ENCODE measurements at places on chromosomes 1 and 21.

GRCh38 chr1:78840453-78841271, 165.9 kb downstream of the ADGRL4 start:
- peak; percentile 48 for DNase-seq

GRCh38 chr1:211236633-211237320, 22.4 kb upstream of the RCOR3 start:
- no peak for DNase-seq

- DNase-seq = no peak
These were observed 53.0 kb downstream of the OLFML2B start for GRCh38 chr1:161970633-161971032.

- DNase-seq = no peak
These were observed 9.9 kb upstream of the C1orf141 start for GRCh38 chr1:67144696-67145095.

DNA sequence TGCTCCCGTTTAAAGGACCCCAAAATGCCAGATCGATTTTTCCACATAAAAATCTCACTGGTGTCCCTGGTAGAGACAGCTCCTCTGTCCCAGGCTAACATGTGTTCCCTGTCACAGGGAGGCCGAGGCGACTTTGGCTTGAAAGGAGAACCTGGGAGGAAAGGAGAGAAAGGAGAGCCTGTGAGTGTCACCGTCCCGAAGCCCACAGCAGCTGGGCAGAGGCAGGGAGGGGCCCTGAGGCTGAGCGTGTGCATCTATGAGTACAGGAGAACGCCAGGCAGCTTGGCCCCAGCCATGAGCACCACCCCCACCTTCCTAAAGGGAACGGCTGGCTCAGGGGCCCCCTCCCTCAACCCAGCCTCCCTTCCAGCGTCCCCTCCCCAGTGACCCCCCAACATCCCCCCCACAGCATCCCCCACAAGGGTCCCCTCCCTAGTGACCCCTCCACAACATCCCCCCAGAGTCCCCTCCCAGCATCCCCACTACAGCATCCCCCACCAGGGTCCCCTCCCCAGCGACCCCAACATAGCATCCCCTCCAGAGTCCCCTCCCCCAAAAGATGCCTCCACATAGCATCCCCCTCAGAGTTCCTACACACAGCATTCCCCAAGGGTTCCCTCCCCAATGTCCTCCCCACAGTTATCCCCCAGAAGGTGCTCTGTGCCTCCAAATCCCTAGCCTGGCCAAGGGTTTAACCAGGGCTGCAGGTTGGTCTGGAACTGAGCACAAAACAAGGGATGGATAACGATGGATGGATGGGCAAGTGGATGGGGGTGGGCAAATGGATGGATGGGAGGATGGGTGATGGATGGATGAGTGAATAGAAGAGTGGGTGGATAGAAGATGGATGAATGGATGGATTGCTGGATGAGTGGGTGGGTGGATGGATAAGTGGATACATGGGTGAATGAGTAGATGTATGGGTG, 25.1 kb downstream of the COL6A2 start:
- DNase-seq = no peak

DNA sequence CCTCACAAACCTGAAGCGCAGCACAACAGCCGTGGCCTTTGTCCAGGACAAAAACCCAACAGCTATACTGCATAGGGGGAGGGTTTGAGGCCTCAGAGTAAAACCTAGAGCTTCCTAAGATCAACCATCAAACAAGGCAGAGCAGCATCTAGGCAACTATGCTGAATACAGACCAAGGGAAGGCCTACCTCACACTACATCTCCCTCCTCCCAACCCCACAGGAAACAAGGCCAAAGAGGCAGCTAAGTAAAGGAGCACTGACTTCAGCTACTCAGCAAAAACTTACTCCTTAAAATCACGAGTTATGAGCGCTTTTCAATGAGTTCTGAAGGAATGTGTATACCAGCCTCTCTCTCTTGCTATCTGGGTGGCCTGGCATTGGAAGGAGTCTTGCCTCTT, 12.4 kb downstream of the XKR8 start:
- no peak for DNase-seq

DNA sequence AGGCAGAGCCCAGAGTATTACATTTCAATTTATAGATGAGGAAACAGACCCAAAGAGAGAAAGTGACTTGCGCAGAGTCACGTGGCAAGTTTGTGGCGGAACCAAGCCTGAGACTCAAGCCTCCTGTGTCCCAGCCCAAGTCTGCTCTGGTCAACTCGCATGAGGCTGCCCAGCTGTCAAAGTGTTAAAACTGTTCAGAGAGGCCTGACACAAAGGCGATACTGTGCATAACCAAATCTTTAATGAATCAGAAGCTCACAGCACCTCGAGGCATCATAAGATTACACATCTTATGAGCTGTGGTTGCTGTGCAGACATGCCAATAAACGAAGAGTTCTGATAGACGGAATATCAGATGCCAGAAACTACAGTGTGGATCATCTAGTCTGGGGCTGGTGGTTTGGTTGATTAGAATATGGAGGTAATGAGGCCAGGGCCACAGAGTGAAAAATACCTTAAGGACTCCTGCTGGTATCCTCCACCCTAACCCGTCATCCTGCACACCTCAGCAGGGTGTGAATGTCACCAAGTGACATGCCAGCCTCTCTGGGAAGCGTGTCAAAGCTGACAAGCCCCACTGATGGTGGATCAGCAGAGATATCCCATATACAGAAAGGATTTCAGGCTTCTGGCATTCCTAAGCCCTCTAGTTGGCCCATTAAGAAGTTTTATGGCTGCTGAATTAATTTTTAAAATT, 42.2 kb downstream of the TNNT2 start:
- DNase-seq = no peak

GRCh38 chr21:44931501-44932407, 8.1 kb upstream of the SLX9 start:
- DNase-seq = no peak

- no peak for DNase-seq
These were observed 561.2 kb downstream of the KIF26B start for GRCh38 chr1:245715970-245716369.

GRCh38 chr1:213266983-213267772, 216.1 kb downstream of the RPS6KC1 start:
- no peak for DNase-seq

GRCh38 chr1:77824079-77824478, 44.6 kb downstream of the MIGA1 start:
- no peak for DNase-seq

GRCh38 chr1:53326598-53327181, 1.2 kb downstream of the LRP8 start:
- DNase-seq = no peak

DNA sequence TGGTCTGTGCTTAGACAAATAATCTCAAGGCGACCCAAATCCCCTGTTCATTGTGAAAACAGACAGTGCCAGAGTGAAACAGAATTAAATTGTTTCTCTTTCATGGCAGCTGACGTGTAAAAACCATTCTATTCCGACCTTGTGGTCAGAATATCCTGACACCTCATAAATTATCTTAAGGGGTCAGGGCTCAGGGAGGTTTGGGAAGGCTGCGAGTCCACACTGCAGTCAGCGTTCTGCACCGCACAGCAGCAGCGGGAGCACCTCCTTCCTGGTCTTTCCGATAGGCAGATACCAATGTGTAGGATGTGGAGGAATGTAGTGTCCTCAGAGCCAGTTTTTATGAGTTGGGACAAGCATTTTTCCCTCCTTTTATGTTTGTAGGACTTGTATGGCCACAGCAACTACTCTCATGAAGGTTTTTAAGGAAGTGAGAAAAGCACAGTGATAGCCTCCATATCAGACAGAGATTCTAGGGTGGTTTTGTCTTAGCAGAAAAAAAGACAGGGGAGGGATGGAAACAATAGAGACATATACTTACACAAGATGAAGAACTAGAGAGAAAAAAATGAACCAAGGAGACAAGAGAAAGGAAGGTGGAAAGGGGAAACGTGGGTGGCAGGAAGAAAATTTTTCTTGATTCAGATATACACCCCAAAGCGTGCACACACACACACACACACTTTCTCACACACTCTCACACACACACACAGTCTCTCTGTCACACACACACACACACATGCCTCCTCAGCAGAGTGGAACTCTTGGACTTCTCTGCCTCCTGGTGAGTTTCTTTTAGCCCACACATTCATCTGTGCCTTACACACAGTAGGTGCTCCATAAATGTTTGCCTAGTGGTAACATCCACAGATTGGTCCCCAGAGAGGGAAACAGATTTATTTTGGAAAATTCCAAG, 68.6 kb downstream of the NTMT2 start:
- DNase-seq = no peak

DNA sequence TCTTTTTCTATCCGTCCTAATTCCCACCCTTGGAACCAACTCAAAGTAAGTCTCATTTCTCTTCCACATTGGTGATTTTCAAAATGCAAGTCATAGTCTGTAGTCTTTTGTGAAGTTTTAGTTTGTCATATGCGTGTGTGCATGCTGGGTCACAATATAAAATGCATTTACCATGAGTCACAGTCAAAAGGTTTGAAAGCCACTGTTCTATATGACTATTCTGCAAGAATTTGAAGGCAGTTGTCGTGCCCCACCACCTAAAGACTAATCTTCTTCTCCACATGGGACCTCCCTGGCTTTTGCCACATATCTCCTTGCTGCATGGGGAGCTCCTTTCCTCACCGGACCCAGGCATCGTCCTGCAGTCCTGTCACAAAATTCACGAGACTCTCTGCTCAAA, 1.6 kb downstream of the STPG1 start:
- no peak for DNase-seq

DNA sequence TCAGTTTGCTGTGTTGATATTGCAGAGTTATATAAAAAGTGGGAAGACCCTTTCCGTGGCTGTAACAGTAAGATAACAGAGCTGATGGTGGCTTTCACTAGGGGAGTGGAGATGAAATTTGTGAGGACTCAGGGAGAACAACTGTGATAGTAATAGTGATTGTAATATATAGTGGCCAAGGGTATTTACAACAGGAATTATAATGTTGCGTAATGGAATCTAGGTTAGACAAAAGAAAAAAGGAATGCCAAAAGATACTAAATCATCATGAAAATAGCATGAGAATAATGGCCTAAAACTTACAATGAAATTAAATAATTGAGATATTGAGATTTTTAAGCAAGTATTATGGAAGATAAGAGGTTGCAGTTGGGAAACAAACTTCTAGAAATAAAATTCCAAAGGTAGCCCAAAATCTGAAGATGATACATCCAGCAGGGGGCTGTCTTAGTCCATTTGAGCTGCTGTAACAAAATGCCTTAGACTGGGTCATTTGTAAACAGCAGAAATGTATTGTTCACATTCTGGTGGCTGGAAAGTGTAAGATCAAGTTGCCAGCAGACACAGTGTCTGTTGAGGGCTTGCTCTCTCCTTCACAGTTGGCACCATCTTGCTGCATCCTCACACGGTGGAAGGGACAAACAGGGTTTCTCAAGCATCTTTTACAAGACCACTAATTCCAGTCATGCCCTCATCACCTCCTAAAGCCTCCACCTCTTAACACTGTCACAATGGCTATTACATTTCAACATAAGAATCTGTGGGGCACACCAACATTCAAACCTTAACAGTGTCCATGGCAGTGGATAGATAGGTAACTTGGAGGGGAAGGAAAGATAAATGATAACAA, 711.2 kb downstream of the MRPL39 start:
- peak; percentile 8 for DNase-seq

GRCh38 chr21:43369124-43369523, 57.8 kb downstream of the SIK1 start:
- no peak for DNase-seq

DNA sequence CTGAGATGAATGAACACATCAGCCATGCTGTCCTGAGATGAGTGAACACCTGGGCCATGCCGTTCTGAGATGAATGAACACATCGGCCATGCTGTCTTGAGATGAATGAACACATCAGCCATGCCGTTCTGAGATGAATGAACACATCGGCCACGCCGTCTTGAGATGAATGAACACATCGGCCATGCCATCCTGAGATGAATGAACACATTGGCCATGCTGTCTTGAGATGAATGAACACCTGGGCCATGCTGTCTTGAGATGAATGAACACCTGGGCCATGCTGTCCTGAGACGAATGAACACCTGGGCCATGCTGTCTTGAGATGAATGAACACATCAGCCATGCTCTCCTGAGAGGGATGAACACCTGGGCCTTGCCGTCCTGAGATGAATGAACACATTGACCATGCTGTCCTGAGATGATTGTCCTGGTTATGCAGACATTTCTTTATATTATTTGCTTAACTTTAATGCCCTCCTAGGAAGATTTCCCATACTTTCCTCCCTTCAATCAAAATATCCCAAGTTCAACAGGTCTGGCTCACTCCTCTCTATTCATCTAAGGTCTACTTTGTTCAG, 48.6 kb upstream of the COL6A1 start:
- DNase-seq = no peak

DNA sequence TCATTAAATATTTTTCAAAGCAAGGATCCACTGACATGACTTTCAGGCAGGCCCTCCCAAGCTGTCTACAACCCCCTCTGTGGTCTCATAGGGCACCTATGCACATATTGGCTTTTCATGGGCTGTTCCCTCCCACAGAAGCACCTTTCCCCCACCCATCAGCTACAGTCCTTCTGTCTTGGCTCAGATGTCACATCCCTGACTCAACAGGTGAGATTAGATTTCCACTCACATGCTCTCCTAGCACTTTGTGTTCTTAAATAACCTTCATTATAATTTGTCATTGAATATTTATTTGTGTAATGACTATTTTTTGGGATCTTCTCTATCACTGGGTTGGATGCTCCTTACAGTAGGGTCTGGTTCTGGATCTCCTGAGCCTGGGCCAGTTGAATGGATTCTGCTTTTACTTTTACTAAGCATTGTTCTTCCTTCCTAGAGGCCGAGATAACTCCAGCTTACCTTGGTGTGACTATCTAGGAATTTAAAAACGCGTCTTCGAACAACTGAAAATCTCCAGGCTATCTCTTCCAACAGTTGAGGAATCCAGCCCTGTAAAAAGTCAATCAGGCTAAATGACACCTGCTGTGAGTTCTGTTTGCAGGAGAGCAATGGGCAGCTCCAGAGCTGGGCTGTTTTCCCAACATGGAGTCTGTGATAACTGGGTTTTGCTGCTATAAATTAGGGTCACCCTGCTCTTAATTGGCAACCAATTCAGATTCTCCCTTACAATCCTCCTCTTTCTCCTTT, 16.2 kb downstream of the ROR1 start:
- DNase-seq = no peak

DNA sequence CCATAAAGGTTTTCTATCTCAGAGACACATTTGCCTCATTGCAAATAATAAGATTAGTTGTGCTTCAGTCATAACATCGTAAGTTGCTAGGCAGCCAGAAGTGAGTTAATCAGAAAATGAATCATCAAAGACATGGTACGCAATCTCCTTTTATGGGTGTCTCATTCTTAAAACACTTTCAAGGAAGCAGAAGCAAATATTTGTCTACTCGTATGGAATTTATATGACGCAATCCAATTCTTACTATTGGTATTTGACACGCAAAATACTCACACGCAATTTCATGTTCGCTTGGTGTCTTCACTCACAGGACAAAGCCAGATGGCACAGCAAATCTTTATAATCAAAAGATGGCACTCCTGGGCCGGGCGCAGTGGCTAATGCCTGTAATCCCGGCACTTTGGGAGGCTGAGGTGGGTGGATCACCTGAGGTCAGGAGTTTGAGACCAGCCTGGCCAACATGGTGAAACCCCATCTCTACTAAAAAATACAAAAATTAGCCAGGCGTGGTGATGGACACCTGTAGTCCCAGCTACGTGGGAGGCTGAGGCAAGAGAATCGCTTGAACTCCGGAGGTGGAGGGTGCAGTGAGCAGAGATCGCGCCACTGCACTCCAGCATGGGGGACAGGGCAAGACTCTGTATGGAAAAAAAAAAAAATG, 56.4 kb downstream of the HLCS start:
- no peak for DNase-seq
